ENCODE measurements at places on chromosomes 16 and 17. TPM values are rescaled to one million over a fixed set of nuclear protein-coding genes. Genes with fewer than 3 reads are reported as not detected.

KRT33B gene
- total RNA-seq, result not detected

KRT20 gene
- not detected for total RNA-seq

KRTAP9-6 gene
- not detected for total RNA-seq

NRN1L gene
- total RNA-seq, result not detected

TLCD3B gene
- total RNA-seq, result not detected

C16orf54 gene
- total RNA-seq, result 2.1 TPM

SLFN14 gene
- total RNA-seq, result not detected

ZCCHC14 gene
- 15.1 TPM for total RNA-seq

ABCA9 gene
- 6.0 TPM for total RNA-seq

MSLN gene
- 3.6 TPM for total RNA-seq

NOS2 gene
- total RNA-seq, result 0.11 TPM

KRTAP16-1 gene
- not detected for total RNA-seq

TEKT1 gene
- not detected for total RNA-seq

CD300E gene
- total RNA-seq, result 0.18 TPM

RNF227 gene
- total RNA-seq, result 8.6 TPM

LGALS9B gene
- 8.1 TPM for total RNA-seq

RNF222 gene
- 14.1 TPM for total RNA-seq

AANAT gene
- not detected for total RNA-seq

PRKCB gene
- 2.8 TPM for total RNA-seq

CEMP1 gene
- total RNA-seq, result not detected

SDR42E2 gene
- total RNA-seq, result not detected

SSTR5 gene
- not detected for total RNA-seq

SDR42E1 gene
- total RNA-seq, result 14.9 TPM

PRR14 gene
- total RNA-seq, result 20.4 TPM

CTRB1 gene
- total RNA-seq, result not detected
